Endodermal cell (in vitro differentiated cells): ENCODE measurements at places on chromosomes 6 and 20.

GRCh38 chr6:71411882-71412281, 123.3 kb downstream of the OGFRL1 start:
- DNase-seq, result no peak

DNA sequence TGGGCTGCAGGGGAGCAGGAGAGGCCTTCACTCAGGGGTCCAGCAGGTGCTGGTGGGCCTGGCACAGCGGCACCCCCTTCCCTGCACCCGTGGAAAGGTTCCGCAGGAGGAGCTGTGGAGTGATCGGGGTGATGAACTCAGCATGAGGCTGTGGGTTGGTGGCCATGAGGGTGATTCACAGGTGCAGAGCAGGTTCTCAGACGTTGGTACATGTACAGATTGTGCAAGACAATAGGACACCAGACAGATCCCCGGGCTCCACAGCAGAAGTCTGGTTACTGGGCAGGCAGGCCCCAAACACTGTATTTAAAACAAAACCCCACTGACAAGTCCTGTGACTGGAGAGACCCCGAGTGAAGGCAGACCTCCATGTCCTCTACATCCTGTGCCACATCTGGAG, 151.6 kb upstream of the CDH4 start:
- DNase-seq, result no peak

- no peak for DNase-seq
Measured at GRCh38 chr20:10306440-10307358, 88.1 kb downstream of the SNAP25 start.

DNA sequence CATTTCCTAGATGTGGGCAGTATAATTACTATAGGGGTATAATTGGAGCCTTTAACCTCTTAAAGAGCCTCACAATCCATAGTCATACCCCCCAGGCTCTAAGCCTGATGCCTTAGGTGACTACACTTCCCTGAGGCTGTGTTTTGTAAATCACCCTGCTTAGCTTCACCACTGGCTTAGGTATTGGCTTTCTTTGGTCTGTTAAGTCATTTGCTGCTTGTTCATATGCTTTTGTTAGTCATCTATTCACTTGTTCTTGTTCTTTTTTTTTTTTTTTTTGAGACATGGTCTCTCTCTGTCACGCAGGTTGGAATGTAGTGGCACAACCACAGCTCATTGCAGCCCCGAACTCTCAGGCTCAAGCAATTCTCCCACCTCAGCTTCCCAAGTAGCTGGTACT, 26.7 kb downstream of the KAT14 start:
- no peak for DNase-seq
